Suprapubic skin (tissue), 4 donors: ENCODE measurements at places on chromosomes 7 and 10. TPM values are rescaled to one million over a fixed set of nuclear protein-coding genes. Genes with fewer than 3 reads are reported as not detected.

MACC1 gene
- 11.4 TPM for total RNA-seq

COPS6 gene
- 35.8 TPM for total RNA-seq

MKRN1 gene
- total RNA-seq, result 76.3 TPM

SPDYE1 gene
- total RNA-seq, result not detected

- DNase-seq, result no peak
These were observed 256.2 kb upstream of the NFE2L3 start for GRCh38 chr7:25895792-25896171.

FAM237B gene
- total RNA-seq, result not detected

CADPS2 gene
- 6.6 TPM for total RNA-seq

- no peak for DNase-seq
These were observed 5.0 kb downstream of the NIPSNAP2 start for GRCh38 chr7:55969391-55969790.

NXPH1 gene
- total RNA-seq, result not detected

CALML3 gene
- 123 TPM for total RNA-seq

GRCh38 chr10:10165415-10165814 is 852.3 kb upstream of the CELF2 start:
- no peak for DNase-seq

WIPF3 gene
- total RNA-seq, result 1.4 TPM

GRCh38 chr7:153522261-153522660 is 529.9 kb upstream of the DPP6 start:
- DNase-seq, result no peak

- peak; percentile 69 for DNase-seq
These were observed at the start of gene HOXA13 for GRCh38 chr7:27199849-27200760. Gene HOXA13 (minus strand): TSS chr7:27200091. CDS start chr7:27200077, 14 bp downstream.

HMX2 gene
- total RNA-seq, result not detected

GRCh38 chr7:154640266-154640865 is 362.6 kb downstream of the PAXIP1 start:
- DNase-seq, result no peak

DNA sequence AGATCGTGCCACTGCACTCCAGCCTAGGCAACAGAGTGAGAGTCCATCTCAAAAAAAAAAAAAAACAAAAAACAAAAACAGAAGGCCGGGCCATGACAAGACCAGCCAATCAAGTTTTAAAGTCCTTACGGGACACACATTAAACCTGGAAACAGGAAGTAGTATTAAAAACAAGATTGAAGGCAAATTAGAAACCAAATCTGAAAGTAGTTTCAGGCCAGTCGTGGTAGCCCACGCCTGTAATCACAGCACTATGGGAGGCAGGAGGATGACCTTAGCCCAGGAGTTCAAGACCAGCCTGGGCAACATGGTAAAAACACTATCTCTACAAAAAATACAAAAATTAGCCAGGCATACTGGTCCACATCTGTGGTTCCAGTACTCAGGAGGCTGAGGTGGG is 18.1 kb downstream of the PSAP start:
- DNase-seq, result no peak

- DNase-seq, result no peak
These were observed 13.4 kb downstream of the NOD1 start for GRCh38 chr7:30465046-30465810.

DNA sequence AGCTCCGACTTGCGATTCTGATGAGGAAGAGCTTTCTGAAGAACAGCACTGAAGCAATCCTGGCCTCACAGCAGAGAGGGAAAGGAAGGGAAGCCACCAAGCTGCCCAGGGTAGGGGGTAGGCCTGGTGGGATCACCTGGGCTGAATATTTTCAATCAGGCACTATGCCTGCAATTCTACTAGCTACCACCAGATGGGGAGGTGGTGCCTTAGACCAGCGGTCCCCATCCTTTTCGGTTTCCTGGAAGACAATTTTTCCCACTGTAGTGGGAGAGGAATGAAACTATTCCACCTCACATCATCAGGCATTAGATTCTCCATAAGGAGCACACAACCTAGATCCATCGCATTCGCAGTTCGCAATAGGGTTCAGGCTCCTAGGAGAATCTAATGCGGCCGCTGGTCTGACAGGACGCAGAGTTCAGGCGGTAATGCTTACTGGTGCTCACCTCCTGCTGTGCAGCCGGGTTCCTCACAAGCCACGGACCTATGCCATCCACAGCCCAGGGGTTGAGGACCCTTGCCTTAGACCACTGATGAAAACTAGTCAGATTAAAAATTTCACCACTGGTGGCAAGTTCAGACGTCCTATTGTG is 2.7 kb downstream of the LRRC20 start:
- no peak for DNase-seq

GRCh38 chr10:60125895-60126294 is 219.5 kb upstream of the CCDC6 start:
- DNase-seq, result no peak

GRCh38 chr7:101302641-101303101 is 18.9 kb downstream of the IFT22 start:
- no peak for DNase-seq

DNA sequence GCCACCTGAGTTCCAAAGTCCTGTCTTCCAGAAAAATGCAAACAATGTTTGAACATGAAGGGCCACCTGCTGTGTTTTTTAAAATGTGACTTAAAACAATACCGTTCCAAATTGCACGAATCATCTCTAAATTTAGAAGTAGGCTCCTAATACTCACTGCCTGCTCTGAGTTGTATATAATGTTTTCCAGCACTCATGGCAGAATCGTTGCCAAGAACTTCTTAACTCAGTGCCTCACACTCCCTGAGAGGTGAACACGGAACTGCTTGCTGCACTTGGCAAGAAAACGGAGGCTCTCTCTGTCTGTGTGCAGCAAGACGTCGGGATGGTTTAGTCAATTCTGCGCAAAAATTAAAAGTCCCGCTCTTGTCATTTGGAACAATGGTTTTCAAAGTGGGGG is 757.3 kb upstream of the AUTS2 start:
- no peak for DNase-seq

- DNase-seq, result no peak
These were observed 104.8 kb downstream of the SLC25A13 start for GRCh38 chr7:96217147-96217546.

GRCh38 chr10:94219829-94220228 is 142.9 kb downstream of the NOC3L start:
- DNase-seq, result no peak

GPR15LG gene
- total RNA-seq, result 6.9 TPM

ZNF33B gene
- 36.6 TPM for total RNA-seq

GRCh38 chr10:64659311-64659710 is 1138.1 kb downstream of the REEP3 start:
- DNase-seq, result no peak

DNA sequence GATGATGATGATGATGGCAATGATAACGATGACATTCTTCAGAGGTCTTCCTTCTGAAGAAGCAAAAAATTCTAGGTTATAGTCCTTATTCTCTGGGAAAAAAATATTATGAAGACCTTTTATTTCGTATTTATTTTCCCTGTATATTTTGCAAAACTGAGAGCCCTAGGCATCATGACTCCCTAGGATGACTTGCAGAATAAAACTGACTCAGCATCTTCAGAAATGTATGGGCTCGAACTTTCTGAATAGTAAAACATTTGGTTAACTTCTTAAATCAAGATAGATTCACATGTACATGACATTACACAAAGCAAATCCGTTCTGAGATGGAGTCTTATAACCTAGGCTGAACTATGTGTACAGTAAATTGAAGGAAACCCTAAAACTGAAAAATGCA is 29.4 kb downstream of the DKK1 start:
- no peak for DNase-seq

- DNase-seq, result no peak
These were observed 6.1 kb upstream of the VGF start for GRCh38 chr7:101171442-101171837.

- no peak for DNase-seq
These were observed 44.7 kb downstream of the ABLIM1 start for GRCh38 chr10:114613237-114613979.

GRCh38 chr7:141362580-141363435 is 188.4 kb upstream of the AGK start:
- no peak for DNase-seq

NRAP gene
- not detected for total RNA-seq

LHPP gene
- 14.4 TPM for total RNA-seq

MAT1A gene
- 3.5 TPM for total RNA-seq

PDE6C gene
- total RNA-seq, result not detected

DNA sequence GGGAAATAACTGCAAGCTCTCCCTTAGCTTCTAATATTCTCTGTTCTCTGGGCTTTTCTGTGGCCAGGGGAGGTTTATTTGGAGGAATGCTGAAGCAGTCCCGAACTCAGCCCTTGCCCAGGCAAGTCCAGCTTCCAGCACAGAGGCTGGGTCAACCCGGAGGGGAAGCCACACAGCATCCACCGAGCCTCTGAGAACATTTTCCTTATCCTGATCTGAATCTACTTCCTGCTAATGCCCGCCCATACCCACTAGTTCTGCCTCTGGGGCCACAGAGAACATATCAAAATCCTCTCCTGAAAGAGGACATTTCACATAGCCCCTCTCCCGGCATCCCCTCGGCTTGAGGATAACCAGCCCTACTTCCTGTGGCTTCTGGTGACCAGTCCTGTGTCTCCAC is 31.1 kb downstream of the SH3PXD2A start:
- no peak for DNase-seq

AMPH gene
- 2.7 TPM for total RNA-seq

DNA sequence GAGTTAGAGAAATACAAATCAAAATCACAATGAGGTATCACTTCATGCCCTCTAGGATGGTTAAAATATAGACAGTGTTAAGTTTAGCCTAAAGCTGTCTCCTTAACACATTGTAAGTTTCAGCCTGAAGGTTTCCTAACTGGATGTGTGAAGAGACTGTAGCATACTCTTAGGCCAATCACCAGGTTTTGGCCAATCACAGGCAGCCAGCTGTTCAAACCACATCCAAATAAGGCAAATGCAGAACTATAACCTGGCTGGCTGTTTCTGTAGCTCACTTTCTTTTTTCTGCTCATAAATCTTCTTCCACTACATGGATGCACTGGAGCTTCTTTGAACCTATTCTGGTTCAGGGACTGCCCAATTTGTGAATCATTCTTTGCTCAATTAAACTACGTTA is 19.7 kb downstream of the ESYT2 start:
- no peak for DNase-seq

C7orf57 gene
- total RNA-seq, result not detected

DNA sequence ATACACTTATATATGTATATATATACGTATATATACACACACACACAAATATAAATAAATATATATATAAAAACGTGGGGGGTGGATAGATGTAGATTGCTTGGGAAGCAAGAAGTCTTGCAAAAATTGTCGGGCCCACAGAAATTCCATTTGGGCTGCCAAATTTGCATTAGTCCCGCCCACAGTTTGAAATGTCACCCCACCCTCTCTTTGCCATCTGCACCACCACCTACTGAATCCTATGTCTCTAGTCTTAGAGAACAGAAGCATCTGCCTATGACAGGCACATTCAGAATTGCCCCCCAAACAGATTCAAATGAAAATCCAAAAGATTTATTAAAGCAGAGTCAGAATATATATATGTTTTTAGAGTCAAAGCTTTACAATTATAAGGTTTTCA is 25.6 kb upstream of the CACNA2D1 start:
- DNase-seq, result no peak

- DNase-seq, result no peak
These were observed 54.6 kb upstream of the PITRM1 start for GRCh38 chr10:3226960-3227744.

SH2D4B gene
- not detected for total RNA-seq

- no peak for DNase-seq
These were observed 1.7 kb upstream of the SPACDR start for GRCh38 chr7:100465702-100466311.

ANKRD30A gene
- not detected for total RNA-seq
